ENCODE measurements at places on chromosomes 6 and 20.

GRCh38 chr6:48961781-48962415 is 501.2 kb downstream of the MMUT start:
- DNase-seq, result no peak

GRCh38 chr6:168139121-168139520 is 60.1 kb upstream of the FRMD1 start:
- DNase-seq, result no peak

- DNase-seq, result no peak
These were observed 44.3 kb upstream of the PTGIS start for GRCh38 chr20:49612127-49612738.

- no peak for DNase-seq
These were observed 341.2 kb upstream of the MAP3K7 start for GRCh38 chr6:90928051-90928450.

GRCh38 chr6:131430531-131430930 is 142.5 kb upstream of the ARG1 start:
- no peak for DNase-seq

DNA sequence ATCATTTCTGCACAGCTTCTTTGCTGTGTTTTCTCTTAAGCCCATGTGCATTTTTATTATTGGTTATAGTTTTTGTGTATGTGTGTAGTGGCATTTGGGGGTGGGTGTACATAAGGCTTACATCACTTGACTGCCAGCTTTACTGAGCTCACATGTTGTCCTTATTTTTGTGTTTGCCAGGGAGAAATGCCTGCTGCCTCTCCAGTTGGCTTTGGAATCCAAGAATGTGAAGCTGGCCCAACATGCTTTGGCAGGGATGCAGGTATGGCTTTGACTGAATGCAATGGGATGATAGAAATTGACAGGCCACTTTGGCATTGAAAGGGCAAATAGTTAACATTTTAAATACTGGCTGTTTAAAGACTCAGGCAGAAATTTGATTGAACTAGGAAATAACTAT is 11.4 kb downstream of the PBOV1 start:
- DNase-seq, result no peak
